ENCODE measurements at places on chromosomes 13 and 19.

- DNase-seq: no peak
These were observed 122.0 kb downstream of the ENOX1 start for GRCh38 chr13:43664700-43665191.

GRCh38 chr13:23776698-23777574 lies 112.3 kb downstream of the MIPEP start:
- no peak for DNase-seq

DNA sequence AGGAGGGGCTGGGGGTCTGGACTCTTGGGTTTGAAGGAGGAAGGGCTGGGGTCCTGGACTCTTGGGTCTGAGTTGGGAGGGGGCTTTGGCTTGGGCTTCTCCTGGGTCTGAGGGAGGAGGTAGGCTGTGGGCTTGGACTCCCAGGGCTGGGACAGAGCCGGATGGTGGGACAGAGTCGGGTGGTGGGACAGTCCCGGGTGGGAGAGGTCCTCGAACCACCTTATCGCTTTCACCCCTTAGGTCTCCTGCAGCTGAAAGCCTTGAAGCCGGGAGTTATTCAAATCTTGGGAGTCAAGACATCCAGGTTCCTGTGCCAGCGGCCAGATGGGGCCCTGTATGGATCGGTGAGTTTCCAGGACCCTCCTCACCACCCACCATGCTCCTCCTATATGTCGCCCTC lies 1.4 kb downstream of the FGF21 start:
- no peak for DNase-seq

- DNase-seq: no peak
These were observed 5.5 kb upstream of the PDE4C start for GRCh38 chr19:18231775-18232174.

GRCh38 chr13:101835920-101836319 lies 383.4 kb downstream of the ITGBL1 start:
- no peak for DNase-seq
